ENCODE measurements at places on chromosomes 2 and 18. TPM values are rescaled to one million over a fixed set of nuclear protein-coding genes. Genes with fewer than 3 reads are reported as not detected.

GRCh38 chr2:152676461-152676860, 40.8 kb downstream of the PRPF40A start:
- no peak for DNase-seq

- no peak for DNase-seq
These were observed 103.1 kb upstream of the SPATS2L start for GRCh38 chr2:200203381-200203827.

DNA sequence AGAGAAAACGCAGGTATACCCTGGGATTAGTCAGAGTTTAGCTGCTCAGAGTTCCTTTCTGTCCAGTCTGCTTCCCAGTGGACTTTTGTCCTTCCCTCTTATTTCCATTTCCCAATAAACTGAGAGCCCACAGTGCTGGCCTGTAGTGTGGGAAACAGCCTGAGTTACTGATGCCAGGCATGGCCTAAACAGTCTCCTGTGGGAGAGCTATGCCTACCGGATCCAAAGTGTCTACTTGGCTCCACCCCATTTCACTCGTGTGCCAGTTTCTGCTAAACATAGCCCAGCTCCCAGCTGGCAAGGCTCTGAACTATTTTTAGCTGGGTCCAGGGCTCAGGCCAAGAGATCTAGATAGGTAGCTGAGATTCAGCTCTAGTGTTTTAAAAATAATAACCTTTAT, 15.6 kb upstream of the PPP1CB start:
- DNase-seq = no peak

DNA sequence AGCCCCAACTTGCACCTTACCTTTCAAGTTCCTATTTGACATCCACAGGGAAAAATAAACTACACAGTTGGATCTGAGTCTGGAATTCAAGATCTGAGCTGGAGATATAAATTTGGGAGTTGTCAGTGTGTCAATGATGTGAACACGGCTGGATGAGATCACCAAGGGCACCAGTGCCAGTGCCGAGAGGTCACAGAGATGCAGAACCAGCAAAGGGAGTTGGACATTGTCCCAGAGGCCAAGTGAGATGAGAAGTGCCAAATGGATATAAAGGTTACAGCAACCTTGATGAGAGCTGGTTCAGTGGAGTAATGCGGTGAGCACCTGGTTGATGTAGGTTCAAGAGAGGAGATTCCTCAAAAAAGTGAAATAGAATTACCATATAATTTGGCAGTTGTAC, 24.8 kb downstream of the LRRFIP1 start:
- no peak for DNase-seq

GRCh38 chr18:55376387-55376786, 211.6 kb downstream of the TCF4 start:
- DNase-seq = no peak

GRCh38 chr2:179248024-179248348, 16.6 kb downstream of the SESTD1 start:
- DNase-seq = no peak

DNA sequence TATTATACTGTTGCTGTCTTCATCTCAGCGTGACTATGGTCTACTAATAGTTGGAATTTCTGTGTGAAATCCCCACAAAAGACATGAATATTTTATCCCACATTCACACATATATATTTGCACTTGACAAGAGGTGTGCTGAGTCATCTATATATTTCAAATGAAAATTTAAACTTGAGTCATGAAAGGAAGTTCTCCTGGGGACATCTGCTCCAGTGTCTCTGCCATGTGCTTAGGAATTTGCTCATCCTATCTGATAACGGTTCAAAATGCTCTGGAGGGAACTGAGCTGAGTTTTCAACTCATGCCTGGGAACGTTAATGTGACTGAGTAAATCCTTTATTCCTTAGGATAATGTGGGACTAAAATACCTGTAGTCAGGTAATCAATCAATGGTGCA, 326.2 kb upstream of the MEX3C start:
- DNase-seq = no peak

- no peak for DNase-seq
These were observed 132.5 kb upstream of the EPAS1 start for GRCh38 chr2:46164529-46165301.

GRCh38 chr2:101410746-101411145, 23.4 kb upstream of the CREG2 start:
- no peak for DNase-seq

UGT1A7 gene
- total RNA-seq = not detected

TNFRSF11A gene
- total RNA-seq = 7.3 TPM

Measured in activated CD8-positive, alpha-beta T cell treated with anti-CD3 and anti-CD28 coated beads for 36 hours (primary cell).